ENCODE measurements at places on chromosomes 4 and X.

- DNase-seq, result no peak
Observed at GRCh38 chr4:127509155-127509554, 123.6 kb upstream of the INTU start.

- DNase-seq, result no peak
Observed at GRCh38 chrX:136397001-136397400, 90.7 kb upstream of the BRS3 start.

DNA sequence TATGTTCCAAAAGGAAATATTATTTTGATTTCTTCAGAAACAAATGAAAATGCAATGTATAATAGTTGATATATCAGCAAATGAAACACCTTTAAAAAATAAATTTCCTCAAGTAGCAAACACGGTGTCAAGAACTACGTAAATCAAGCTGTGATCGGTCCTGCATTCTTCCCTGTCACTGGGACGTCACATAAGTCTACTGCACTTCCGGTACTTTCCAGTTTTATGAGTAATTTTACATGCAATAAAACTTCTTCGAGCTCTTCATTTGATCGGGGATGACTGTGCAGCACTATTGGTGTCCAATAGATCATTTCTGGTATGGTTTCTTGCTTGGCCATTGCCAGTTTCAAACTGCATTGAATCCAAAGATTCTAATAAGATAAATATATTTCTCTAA is 114.0 kb upstream of the VEGFC start:
- DNase-seq, result no peak

DNA sequence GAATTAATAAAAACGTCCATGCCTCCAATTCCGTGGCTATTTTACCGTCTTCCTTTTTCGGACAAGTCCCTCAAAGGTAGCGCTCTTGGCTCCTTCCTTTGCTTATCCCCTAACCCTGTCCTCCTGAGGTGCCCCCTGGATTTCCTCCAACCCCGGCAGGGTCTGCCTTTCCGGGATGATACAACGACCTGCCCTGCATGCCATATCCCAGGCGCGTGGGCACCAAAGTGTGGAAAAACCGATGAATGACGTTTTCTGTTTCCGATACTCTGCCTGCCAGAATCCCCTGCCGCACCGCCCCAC is 706 bp upstream of the CSTF2 start:
- DNase-seq, result no peak

GRCh38 chrX:119017077-119017476 is 42.7 kb downstream of the LONRF3 start:
- DNase-seq, result no peak

- DNase-seq, result no peak
Observed at GRCh38 chrX:78123190-78123589, 16.3 kb downstream of the TAF9B start.

- no peak for DNase-seq
Observed at GRCh38 chr4:182449186-182449929, 206.2 kb downstream of the TENM3 start.

DNA sequence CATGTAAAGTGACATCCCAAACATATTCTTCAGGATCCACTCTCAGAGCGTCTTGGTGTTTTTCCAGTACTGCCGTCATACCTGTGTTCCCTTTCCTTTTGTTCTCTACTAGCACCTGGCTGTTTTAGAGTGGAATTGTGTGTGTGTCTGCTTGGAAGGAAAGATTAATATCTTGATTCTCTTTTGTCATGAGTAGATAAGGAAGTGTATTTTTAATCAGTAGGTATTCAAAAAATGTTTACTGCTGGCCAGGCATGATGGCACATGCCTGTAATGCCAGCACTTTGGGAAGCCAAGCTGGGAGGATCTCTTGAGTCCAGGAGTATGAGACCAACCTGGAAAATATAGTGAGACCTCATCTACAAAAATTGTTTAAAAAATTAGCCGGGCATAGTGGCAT is 198.8 kb downstream of the CBR4 start:
- DNase-seq, result no peak

- no peak for DNase-seq
Observed at GRCh38 chrX:134752981-134753717, 94.9 kb upstream of the PLAC1 start.

- DNase-seq, result no peak
Observed at GRCh38 chrX:10239611-10240064, 82.9 kb downstream of the CLCN4 start.

- no peak for DNase-seq
Observed at GRCh38 chr4:184816962-184817361, 8.8 kb downstream of the ACSL1 start.

DNA sequence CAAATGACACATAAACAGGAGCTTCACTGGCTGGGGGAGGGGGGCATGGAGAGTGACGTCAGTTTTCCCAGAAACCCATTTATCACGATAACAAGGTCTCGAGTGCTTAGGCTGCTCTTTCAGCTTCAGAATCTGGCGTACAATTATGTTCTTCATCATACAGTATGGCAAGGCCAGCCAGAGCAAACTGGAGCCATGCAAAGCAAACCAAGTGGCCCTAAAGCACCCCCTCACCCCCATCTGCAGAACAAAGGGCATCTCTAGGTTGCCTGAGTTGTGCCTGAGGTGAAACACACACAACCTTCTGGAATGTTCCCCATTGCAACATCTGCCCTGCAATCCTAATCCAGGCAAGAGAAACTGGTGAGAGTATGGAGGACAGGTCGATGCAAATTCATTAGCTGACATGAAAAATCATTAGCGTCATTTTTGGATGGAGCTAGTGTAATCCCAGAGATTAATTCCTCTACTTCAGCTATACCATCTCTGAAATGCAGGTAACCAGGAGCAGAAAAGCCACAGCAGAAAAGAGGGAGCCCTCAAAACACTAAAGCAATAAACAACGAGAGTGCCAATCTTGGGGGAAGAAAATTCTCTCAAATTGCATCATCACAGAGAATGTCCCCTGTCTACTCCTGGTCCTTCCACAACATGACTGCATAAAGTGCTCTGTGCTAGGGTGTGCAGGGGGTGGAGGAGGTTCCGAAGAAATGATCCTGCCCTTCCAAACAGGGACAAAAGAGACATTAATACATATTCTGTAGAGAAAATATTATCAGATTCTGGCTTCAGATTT is 1.8 kb downstream of the SEPTIN6 start:
- no peak for DNase-seq

DNA sequence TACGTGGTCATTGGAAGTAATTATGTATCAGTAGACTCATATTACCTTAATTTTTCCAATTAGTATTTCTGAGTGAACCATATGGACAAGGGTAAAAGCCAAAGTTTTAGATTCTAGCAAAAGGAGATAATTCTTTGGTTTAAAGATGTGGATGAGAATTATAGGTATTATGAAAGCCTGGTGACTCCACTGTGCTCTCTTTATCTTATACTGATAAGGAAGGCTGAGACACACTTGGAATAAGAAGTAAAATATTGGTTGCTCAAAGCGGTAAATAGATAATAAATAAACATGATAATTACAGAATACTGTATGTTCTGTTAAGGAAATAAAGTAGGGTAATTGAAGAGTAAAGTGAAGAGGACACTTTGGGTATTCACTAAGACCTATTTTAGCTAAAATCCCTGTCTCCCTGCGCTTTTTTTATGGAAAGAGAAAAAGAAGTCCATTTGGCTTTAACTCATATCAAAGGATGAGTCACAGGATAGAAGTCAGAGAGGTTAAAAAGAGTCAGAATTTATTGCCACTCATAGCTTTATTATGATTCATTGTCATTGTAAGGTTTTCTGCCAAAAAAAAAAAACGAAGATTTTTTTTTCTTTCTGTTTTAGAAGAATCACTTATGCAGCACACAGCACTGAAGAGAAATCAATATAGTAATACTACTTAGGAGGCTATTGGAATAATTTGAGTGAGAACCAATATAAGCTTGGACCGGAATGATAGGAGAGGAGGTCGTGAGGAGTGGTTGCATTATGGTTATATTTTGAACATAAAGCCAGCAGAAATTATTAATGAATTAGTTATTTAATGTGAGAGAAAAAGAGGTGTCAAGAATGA is 2463.1 kb downstream of the ARAP2 start:
- DNase-seq, result no peak

DNA sequence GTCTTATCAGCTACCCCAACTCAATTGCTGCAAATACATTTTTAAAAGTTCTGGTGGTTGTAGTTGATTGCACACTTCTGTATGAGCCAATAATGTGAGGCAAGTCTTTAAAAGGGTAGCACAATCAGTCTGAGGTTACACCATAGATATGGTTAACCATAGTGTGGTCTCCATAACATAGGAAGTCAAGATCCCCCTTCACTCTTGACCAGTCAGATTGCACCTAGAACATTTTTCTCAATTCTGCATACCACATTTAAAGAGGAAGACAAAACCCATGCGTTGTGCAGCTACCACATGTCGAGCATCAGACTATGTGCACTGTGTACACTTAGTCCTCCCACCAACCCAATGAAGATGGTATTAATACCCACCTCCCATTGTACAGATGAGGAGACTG is 26.5 kb upstream of the CYBB start:
- no peak for DNase-seq

DNA sequence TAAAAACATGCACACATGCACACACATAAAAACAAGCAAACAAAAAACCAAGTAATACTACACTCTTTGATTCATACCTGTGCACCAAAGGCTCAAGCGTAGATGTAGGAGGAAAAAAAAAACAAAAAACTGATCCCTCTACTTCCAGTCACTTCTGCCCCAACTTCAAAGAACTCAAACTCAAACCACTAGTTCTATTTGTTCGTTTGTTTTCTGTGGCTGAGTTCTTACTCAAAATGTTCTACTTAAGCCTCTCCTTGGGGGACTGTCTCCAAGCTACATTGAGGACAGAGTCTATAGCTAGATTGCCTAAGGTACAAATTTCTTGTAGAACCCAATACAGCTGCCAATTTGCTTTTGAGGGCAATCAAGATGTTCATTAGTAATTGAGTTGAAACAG is 171.0 kb upstream of the ATOH1 start:
- no peak for DNase-seq

DNA sequence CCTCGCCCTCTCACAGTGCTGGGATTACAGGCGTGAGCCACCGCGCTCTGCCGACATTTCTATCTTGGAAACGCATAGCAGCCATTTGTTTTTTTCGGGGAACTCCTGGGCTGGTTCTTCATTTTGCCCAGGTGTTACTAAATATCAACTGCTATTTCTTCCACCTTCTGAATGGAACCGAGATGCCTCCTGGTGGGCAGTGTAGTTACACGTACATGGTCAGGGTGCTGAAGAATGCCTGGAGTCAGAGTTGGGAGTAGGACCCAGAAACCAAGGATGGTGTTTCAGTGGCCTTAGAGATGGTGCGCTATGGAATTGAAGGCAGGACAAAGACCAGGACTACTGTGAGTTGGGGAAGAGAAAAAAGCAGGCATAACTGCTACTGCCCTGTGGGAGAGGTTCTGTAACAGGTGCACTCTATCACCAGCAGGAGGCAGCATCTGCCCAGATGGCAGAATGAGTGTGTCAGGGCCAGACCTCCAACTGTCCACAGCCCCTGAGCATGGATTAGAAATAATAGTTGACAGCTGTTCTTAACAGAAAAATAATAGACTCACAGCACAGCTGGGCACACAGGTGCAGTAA is 81.7 kb downstream of the ZC4H2 start:
- DNase-seq, result no peak

DNA sequence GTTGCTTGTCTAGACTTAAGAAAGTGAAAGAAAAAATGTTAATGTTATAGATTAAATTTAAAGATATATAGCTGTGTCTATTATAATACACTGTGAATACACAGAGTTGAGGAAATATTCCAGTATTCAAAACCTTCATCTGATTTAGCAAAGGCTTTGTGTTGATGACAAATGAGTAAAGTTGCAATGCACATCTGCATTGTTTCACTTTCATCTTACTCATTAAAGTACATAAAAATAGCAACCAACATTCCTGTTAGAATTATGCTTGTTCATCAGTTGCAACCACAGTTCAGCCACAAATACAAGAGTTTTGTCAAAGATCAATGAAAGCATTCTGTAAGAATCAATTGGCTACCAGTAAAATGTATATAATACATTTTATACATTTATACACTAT is 346.4 kb upstream of the SLC7A11 start:
- DNase-seq, result no peak

- no peak for DNase-seq
Observed at GRCh38 chrX:150270622-150271021, 92.5 kb upstream of the MAMLD1 start.

- DNase-seq, result no peak
Observed at GRCh38 chr4:155119006-155119405, 89.4 kb upstream of the NPY2R start.

- no peak for DNase-seq
Observed at GRCh38 chr4:82954212-82954611, 53.7 kb downstream of the THAP9 start.

- no peak for DNase-seq
Observed at GRCh38 chr4:16817286-16817685, 81.2 kb downstream of the LDB2 start.

DNA sequence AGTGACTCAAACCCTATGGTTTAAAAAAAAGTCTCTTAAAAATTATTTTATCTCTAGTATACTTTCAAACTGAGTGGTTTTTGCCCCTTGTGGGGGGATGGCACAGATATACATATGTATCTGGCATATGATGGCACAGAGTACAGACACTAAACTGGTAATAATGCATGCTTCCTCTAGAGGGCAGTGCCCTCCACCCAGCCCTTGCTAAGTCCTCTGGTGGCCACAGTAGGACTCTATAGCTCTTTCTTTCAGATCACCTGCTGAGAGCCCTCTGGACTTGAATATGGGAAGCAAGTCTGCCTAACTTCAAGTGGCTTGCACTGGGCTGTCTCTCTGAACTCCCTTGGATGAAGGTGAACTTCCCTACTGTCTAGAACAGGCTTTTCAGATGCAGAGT is 66.3 kb downstream of the TSPAN7 start:
- no peak for DNase-seq

- no peak for DNase-seq
Observed at GRCh38 chr4:108700081-108700757, 49.8 kb downstream of the OSTC start.

GRCh38 chr4:121614101-121614500 is 82.7 kb downstream of the ANXA5 start:
- DNase-seq, result no peak

DNA sequence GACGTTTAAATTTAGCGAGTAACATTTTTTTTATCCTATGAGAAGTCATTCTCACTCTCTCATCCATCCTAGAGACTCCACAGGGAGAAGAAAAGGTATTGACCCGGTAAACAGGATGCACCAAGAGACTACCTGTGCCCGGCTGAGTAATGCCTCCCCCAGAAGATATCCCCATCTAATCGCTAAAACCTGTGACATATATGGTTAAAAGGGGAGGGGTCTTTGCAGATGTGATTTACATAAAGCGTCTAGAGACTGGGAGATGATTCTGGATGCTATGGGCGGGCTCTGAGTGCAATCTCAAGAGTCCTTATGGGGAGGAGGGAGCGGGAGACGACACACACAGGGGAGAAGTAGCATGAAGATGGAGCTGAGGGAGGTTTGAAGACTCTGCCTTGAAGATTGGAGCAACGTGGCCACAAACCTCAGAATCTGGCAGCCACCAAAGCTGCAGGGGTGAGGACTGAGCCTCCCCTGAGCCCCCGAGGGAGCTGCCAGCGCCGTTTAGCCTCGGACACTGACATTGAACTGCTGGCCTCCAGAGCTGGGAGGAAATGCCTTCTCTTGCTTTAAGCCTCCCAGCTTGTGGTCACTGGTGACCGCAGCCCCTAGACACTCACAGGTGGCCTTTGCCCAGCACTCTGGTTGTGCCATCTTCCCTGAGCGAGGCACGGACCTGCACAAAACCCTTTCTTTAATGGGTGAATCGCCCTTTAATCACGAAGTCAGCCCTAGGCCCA is 11.2 kb downstream of the ABLIM2 start:
- no peak for DNase-seq

- peak; percentile 41 for DNase-seq
Observed at GRCh38 chr4:164977243-164978164, at the start of gene TRIM61. TSS of gene TRIM61 (minus strand) at chr4:164977657. CDS start at chr4:164970002, 7,655 bp downstream.

- DNase-seq, result no peak
Observed at GRCh38 chrX:96721354-96721753, 36.7 kb downstream of the DIAPH2 start.
